Muscle of leg (tissue), 16 donors: ENCODE measurements at places on chromosomes 7 and 10. TPM values are rescaled to one million over a fixed set of nuclear protein-coding genes. Genes with fewer than 3 reads are reported as not detected.

SPDYE2 gene
- total RNA-seq = 0.04 TPM

SMO gene
- 35.9 TPM for total RNA-seq

OR2A1 gene
- total RNA-seq = 0.13 TPM

GPR146 gene
- 2.7 TPM for total RNA-seq

KCNIP2 gene
- total RNA-seq = 2.0 TPM

C10orf67 gene
- 0.04 TPM for total RNA-seq

ZP3 gene
- total RNA-seq = 0.49 TPM

KAZALD1 gene
- total RNA-seq = 60.2 TPM

SLC13A1 gene
- not detected for total RNA-seq

PIK3CG gene
- total RNA-seq = 3.3 TPM

LIPM gene
- not detected for total RNA-seq

SPDYE2B gene
- total RNA-seq = not detected

MGAM2 gene
- under 0.01 TPM for total RNA-seq

GHRHR gene
- total RNA-seq = 1.3 TPM

MACC1 gene
- 0.09 TPM for total RNA-seq

TMEM273 gene
- 9.5 TPM for total RNA-seq

FXYD4 gene
- 0.44 TPM for total RNA-seq

SAMD9L gene
- 11.8 TPM for total RNA-seq

ACSL5 gene
- total RNA-seq = 1.7 TPM

GIMAP7 gene
- total RNA-seq = 5.9 TPM

SCART1 gene
- total RNA-seq = 1.5 TPM

SFMBT2 gene
- 7.7 TPM for total RNA-seq

SPACDR gene
- total RNA-seq = 1.2 TPM

DEPP1 gene
- 36.0 TPM for total RNA-seq

GSTO2 gene
- total RNA-seq = 0.89 TPM
